T-helper 17 cell (primary cell): ENCODE measurements at places on chromosomes 13 and 19.
A peak's percentile ranks its signal among the peaks of the same experiment; 100 is the strongest.

DNA sequence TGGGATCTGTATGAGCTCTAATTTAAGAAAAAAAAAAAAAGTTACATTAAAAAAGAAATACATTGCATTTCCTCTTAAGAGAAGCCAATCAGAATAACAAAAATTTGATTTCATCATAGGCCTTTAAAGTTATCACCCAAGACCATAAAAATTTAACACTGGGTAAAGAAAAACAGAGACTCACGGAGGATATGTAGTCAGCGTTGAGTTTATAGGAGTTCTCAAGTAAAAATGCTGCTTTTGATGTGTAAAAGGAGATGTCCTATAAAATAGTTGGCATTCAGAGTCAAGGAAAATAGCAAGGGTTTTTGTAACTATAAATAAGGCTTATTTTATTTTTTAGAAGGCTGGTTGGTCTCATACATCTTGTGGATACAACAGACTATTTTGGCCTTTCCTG, 191.1 kb downstream of the EFNB2 start:
- no peak for DNase-seq

DNA sequence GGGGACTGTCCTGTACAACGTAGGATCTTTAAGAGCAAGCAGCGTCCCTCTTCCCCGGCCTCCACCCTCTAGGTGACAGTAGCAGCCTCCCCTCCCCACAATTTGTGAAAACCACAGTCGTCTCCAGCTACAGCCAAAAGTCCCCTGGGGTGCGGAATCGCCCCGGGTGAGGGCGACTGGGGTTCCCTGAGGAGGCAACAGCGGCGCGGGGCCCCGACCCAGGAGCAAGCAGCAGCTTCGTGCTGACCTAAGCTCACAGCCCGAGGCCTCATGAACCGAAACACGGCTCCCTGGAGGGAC, 322 bp downstream of the ZNF558 start:
- no peak for DNase-seq

GRCh38 chr13:89784161-89784809, 1563.2 kb upstream of the MIR17HG start:
- DNase-seq: no peak

- no peak for DNase-seq
Measured at GRCh38 chr13:97401421-97401820, 32.5 kb upstream of the RAP2A start.

DNA sequence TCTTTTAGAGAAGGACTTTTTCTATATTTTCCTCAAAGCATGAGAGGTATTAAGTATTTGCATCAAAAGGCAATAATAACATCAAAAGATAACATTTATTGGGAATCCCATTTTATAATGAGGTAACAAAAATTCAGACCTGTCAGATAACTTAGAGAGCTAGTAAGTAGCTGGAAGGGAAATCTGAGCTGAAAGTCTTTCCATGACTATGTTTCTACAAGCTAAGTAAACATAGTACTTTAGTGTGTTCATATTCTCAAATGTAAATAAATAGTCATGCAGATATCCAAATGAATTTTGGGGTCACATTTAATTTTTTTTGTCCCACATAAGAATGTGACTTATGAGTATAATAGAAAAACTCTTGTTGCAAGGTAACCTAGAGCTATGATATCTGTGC, 87.3 kb upstream of the FBXL3 start:
- DNase-seq: no peak

DNA sequence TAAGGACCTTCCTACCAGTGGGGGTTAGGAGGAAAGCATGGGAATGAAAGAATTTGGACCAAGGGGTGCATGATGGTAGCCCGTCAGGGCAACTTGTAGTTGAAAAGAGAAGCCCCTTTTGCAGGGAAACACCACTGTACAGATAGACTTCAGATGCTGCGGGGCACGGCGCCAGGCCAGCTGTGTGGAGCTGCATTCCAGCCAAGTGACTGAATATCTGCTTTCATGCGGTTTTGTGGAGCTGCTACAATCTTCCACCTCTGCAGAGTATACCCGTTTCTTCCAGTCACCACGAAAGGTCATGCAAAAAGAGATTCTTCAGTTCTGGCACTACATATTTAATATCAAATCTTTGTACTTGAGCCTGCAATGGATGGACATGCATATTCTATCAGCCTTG, 104.7 kb downstream of the RGCC start:
- DNase-seq: no peak

DNA sequence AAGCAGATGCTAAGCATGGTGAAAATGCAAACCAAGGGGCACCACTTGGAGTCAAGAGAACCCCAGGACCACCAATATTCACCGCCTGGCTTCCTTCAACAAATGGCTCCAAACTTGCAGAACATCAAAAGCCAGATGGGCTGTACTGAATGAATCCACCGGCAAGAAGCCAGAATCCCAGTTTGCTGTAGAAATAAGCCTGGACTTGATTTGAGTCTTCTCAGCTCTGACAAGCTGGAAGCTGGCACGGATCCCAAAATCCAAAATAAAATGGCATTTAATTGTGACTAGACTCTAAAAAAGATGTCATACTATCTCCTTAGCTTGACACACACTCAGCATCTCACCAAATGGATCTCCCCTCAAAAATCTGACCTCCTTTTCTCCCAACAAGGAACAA, 11.9 kb downstream of the EFNB2 start:
- no peak for DNase-seq

DNA sequence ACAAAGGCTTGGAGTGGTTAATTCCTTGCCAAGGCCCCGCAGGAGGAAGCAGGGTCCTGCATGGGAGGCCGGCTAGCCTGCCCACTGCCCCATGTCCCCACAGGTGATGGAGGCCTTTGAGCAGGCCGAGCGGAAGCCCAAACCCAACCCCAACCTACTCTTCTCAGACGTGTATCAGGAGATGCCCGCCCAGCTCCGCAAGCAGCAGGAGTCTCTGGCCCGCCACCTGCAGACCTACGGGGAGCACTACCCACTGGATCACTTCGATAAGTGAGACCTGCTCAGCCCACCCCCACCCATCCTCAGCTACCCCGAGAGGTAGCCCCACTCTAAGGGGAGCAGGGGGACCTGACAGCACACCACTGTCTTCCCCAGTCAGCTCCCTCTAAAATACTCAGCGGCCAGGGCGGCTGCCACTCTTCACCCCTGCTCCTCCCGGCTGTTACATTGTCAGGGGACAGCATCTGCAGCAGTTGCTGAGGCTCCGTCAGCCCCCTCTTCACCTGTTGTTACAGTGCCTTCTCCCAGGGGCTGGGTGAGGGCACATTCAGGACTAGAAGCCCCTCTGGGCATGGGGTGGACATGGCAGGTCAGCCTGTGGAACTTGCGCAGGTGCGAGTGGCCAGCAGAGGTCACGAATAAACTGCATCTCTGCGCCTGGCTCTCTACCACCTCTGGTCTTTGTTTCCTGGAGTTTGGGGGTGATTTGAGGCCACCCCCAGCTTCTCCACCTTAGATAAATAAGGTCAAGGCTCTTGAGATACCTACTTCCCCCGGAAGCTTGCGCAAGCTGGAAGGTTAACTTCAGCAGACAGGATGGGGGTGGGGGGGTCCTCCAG, 2.6 kb downstream of the B3GNT8 start:
- no peak for DNase-seq

DNA sequence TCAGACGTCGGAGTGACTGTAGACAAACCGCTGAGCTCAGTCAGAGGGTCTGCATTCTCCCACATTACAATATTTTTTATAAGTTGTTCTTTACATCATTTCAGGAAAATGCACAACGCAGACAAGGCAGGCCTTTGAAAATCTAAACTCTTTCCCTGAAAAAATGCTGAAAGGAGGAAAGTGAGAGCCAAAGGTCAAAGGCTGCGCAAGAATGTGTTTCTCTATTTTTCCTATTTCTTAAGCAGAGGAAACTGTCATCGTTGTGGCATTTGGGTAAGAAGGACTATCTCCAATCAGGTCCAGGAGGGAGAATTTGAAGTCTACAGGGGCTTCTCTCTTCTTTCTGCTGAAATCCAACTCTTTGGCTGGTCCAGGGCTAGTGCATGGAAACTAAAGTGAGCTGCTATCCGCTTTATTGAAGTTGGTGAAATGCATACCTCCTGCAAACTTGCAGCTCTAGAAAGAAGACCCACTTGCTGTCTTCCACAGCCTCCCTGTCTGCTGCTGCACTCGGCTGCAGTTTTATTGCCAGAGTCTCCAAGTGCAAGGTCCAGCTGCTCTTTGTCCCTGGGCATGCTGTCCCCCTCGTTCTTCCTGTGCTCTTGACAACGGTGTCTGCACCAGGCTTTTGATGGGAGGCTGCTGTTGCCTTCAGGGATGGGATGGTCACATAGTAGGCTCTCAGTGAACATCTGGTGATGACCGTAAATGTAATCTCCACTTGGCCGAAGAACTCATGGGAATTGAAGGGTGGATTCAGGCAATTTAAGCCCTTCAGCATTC, 31.2 kb downstream of the ZNF536 start:
- no peak for DNase-seq

DNA sequence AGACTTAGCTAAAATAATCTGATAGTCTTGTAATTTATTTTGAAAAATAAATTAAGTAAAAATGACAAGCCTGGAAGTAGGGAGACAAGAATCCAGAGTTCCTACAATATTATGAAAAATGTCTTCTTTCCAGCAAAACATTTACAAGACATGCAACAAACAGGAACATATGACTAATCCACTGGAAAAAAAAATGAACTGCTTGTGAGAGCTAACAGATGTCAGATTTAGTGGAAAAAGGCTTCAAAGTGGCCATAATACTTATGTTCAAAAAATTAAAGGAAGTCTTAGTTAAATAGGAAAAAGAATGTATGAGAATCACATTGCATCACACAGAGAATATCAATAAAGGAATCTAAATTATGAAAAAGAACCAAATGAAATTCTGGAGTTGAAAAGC, 2082.0 kb upstream of the PCDH20 start:
- no peak for DNase-seq

- DNase-seq: peak; percentile 52
Measured at GRCh38 chr19:47239610-47240296, 8.8 kb upstream of the BBC3 start.

DNA sequence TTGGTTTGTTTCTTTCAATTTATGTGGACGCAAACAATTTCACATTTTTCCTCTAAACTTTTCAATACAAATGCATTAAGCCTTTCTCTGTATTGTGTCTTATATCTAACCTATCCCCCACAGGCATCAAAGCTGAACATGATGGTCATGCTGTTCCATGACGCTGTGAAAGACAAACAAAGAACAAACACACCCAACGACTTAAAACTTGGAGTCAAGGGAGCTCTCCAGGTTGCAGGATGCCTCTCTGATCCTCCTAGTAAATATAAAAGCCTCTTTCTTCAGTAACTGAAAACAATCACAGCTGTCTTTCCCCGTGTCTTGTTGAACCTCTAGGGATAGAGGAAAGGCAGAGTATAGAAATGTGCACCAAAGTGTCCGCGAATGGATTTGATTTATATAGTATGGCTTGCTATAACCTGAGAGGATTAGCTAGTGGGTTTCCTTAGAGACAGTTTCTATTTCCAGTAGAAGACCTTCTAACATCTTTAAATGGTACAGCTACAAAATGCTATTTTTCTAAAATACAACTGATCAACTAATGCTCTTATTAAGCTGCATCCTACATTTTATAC, 43.1 kb downstream of the PCDH9 start:
- no peak for DNase-seq

DNA sequence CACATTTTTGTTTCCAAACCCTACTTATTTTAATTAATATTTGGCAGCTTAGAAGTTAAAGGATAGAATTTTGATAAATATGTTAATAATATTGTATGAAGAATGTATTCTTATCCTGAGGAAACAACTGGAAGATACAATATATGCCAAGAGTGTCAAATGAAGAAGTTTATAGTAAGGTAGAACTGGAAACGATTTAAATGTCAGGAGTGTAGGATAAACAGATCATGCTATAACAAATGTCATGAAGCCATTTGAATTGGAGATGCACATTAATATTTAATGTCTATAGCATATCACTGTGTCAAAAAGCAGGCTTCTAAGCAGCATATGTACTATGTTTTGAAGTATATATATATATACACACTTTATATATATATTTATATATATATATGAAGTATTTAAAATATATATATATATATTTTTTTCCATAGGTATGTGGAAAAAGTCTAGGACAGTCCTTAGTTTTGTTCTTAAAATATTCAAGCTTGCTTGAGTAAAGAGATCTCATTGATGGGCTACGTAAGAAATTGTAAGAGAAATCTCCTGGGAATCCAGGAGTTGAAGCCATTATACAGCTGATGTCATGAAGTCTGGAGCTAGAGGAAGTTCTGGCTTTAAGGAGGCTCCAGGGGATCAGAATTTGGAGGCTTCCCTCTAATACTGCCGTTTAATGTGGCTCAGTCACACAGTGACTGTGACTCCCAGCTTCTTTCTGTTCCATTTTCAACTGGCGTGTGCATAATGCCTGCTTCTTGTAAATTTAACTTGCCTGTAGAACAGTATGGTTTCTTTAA, 79.9 kb upstream of the MYCBP2 start:
- DNase-seq: no peak

DNA sequence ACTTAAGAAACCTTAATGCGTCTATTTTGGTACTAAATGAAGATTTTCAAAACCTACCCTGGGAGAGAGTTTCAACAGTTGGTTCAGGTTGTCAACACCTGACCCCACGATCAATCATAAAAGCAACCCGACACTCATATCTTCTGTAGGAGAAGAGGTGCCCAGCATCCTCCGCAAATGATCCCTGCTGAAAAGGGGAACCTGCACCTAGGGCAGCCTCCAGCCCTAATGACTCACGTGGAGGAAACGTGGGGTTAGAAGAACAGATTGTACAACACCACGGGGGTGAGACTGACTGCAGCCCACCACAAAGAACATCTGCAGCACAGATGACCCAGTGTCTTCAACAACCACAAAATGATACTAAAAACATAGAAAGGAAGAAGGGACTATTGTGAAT, 116.3 kb downstream of the RAB20 start:
- DNase-seq: no peak

DNA sequence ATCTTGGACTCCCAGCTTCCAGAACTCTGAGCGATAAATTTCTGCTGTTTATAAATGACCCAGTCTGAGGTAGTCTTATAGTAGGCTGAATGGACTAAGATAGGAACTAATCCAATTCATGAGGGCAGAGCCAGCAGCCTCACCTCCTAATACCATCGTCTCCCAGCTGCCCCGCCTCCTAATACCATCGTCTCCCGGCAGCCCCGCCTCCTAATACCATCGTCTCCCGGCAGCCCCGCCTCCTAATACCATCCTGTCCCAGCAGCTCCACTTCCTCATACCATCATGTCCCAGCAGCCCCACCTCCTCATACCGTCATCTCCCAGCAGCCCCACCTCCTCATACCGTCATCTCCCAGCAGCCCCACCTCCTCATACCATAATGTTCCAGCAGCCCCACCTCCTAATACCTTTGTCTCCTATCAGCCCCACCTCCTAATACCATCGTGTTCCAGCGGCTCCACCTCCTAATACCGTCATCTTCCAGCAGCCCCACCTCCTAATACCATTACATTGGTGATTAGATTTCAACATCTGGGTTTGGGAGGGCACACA, 2.4 kb upstream of the ARGLU1 start:
- DNase-seq: peak; percentile 57

- no peak for DNase-seq
Measured at GRCh38 chr13:109371066-109371465, 415.3 kb downstream of the IRS2 start.

DNA sequence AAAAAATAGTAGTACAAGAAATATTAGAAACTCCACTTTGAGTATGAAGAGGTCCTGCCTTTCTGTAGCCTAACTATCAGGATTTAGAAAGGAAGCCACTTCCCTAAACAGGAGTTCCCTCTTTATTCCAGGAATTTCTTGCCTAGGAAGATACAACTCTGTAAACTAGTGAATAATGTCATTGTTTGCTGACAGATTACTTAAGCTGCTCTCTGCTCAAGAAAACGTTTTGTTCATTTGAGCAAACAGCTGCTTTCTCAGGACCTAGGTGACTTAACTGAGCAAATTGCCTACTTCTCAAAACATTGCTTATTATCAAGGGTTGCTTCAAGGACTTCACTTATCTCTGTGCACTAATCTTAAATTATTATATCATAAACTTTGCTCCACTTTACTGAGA, 1419.4 kb upstream of the SLC10A2 start:
- no peak for DNase-seq
